GOT3 (cell line): ENCODE measurements at places on chromosomes 6 and 20.

- DNase-seq: no peak
These were observed 98.3 kb downstream of the BMP7 start for GRCh38 chr20:57167971-57168701.

DNA sequence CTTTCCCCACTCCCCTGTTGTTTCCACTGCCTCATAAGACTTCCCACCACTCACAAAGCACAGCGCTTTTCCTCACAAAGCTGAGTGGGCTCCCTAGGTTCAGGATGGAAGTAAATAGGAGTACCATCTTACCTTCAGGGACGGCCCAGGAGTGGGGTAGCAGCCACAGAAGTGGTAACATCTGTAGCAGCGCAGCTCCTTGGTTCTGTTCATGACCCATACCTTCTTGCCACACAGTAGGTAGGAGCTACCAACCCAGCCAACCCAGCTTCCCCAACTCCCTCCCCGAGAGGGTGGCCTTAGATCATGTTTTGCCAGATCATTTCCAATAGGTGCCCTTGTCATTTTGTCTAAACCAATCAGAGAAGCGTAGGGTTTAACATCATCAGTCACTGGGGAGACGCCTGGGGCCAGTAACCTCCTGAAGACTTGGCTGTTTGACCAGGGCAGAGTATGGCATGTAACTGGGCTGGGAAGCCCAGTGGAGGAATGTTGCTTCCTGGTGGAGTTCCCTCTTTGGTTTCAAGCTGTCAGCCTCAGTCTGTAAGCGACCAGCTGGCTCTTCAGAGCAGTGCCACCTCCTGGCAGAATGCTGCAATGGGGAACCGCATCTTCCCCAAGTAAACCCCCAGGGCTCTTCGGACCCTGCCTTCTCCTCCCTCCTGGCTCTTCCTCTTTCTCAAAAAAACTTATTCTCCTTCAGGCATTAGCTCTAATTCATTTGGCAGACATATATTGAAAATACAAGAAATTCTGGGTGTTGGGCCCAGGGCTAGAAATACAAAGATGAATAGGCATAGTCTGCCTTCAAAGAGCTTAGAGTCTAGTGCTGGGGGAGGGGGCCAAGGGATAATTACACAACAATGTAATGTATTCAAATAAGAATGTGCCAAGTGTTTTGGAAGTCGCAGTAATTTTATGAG is at the start of gene HLA-DMA:
Gene HLA-DMA (minus strand): TSS at position 281 of the 923 bp plus-strand sequence. CDS start 61 bp downstream, at position 220.
- DNase-seq: peak; percentile 70

- no peak for DNase-seq
These were observed 48.6 kb upstream of the SNX9 start for GRCh38 chr6:157774153-157775135.

GRCh38 chr6:43716099-43716498 is 28.5 kb upstream of the MRPS18A start:
- DNase-seq: no peak

DNA sequence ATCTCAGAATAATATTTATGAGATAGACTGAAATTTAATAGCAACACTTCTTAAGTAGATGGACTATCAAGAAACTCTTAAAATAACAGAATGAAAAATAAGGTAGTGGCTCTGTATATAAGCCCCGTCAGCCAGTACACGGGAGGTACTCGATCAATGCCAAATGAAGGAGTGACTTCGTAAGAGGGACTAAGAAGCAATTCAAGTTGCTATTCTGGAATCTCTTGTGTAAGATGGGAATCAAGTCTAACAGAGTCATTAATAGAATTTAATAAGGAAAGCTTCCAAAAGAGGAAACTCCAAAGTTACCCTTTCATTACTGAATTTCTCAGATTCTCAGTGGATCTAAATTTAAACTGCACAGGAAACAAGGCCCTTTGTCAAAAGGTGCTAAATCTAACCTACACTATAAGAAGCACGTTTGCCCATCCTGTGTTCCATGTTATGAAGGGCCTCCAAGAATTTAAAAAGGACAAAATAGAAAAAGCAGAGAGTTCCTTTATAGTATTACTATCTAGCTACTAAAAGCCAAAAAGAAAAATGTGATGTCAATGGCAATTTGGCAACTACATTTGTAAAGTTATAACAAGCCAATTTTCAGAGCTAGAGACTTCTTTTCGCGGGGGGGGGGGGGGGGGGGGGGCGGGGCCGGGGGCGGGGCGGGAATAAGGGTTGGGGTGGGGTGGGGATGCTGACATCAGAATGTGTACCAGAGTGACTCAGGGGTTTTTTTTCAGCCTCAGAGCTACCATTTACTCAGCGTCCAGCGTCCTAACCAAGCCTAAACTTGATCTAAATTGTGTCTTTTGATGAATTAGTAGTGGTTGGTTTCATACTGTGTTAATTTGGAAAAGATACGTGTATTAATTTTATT is 200.6 kb downstream of the GMPR start:
- DNase-seq: no peak

GRCh38 chr6:36347621-36348020 is 10.9 kb upstream of the BNIP5 start:
- no peak for DNase-seq

GRCh38 chr6:95819939-95820338 is 195.8 kb upstream of the FUT9 start:
- no peak for DNase-seq

DNA sequence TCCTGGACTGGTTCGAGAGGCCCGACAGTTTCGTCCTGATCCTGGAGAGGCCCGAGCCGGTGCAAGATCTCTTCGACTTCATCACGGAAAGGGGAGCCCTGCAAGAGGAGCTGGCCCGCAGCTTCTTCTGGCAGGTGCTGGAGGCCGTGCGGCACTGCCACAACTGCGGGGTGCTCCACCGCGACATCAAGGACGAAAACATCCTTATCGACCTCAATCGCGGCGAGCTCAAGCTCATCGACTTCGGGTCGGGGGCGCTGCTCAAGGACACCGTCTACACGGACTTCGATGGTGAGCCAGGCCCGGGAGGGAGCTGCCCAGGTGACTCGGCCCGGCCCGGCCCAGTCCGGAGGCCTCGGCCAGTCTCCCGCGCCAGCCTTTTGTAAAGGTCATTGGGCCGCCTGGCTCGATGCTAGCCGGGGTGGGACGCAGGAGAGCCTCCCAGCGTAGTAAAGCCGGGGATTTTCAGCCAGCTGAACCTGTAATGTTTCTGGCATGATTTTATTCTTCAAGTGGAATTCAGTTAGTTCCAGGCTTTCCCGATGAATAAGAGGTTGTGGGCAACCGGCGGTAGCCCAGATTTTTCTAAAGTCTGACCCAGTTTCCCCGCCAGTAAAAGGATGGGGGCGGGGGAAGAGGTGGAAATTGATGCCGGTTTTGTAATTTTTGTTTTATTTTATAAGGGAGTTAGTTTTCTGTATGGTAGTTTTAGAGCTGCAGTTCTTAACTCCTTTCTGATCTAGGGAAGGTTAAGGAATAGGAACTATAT is 1.4 kb downstream of the PIM1 start:
- no peak for DNase-seq

- no peak for DNase-seq
These were observed 77.2 kb upstream of the C20orf144 start for GRCh38 chr20:33584976-33585375.

- no peak for DNase-seq
These were observed 21.3 kb downstream of the TTPAL start for GRCh38 chr20:44496976-44497375.
